ENCODE measurements at places on chromosomes 13 and 19.

DNA sequence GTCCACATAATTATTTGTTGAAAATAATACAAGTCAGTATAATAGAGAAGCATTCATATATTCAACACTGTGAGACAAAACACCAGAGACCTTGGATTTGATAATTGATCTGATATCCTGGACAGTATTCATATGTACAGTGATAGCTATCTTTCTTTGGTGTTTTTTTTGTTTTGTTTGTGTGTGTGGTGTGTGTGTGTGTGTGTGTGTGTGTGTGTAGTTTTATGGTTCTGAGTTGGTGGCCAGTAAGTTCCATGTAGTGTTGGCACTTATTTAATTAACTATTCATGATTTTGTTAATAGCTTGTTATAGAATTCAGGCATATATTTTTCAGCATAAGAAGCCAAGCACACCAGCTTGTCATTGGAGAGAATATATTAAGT, 1.6 kb upstream of the ANGPTL6 start:
- no peak for DNase-seq

- DNase-seq = no peak
These were observed 1037.3 kb downstream of the DIAPH3 start for GRCh38 chr13:59126474-59126873.

DNA sequence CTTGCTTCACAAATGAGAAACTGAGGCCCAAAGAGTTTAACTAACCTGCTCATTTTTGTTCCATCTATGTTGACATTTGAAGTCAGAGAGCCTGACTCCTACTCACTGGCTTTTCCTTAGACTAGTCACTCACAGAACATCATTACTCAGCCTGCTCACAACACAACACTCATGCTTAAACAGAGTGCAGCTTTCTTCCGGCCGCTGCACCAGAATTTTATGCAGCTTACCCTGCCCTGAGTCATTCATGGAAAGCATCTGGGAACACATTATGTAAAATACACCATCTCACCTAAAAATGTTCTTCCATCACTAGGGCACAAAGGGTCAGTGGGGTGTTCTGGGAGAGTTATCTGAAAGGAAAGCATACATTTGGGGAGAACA, 303.4 kb downstream of the SPRY2 start:
- DNase-seq = peak; percentile 50

DNA sequence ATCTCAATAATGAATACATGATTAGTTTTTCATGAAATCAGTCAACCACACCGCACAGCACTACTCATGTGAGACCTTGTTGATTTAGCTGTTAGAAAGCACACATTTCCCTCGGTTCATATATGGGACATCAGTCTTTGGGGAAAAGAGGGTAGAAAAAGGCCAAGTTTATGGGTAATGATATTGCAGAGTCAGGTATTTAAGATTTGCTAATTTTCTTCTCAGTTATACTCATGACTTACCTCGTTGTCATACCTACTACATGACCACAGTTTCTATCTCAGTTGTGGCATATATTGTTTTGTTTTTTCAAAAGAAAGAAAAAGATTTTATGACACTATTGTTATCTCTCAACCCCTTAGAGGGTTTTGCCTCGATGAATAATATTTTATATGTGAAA, 165.6 kb downstream of the POU4F1 start:
- no peak for DNase-seq

DNA sequence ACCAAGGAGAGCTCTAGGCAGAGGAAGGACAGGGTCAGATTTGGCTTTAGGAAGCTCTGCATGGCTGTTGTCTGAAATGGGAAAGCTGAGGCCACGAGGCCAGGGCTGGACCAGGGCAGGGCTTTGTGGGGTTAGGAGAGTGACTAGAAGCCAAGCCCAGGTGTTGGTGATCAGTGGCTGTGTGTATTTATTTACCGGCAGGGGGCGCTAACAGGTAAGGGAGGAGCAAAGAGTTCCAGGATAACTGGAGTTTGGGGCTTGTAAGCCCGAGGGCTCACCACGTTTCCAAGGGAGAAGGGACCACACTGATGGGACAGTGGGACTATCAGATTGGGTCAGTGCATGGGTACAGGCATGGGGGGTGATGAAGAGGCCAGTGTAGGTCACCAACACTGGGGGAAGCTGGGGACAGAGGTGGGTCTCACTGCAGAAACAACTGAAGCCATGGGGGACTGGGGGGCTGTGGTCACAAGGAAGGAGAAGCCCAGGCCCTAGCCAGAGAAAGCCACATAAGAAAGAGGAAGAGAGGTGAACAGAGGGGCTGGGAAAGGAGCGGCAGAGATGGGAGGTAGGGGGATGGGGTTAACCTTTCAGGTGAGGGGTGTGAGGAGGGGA, 3.9 kb downstream of the TMEM147 start:
- DNase-seq = peak; percentile 83

DNA sequence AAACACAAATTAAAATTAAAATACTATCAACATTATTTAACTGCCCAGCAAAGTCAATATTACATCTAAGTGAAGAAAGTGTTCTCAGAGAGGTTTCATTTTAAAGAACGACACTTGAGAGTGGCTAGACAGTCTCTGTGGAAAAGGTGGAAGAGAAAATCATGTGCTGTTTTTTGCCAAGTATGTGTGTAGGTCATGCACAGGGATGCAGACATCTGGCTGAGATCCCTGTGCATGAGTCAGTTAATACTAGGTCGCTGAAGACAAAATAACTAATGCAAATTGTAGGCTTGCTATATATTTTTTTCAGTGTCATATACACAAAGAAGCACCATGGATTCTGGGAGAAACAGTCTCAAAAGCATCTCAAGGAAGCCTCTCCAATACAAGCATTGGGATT, 44.3 kb upstream of the ENOX1 start:
- no peak for DNase-seq

DNA sequence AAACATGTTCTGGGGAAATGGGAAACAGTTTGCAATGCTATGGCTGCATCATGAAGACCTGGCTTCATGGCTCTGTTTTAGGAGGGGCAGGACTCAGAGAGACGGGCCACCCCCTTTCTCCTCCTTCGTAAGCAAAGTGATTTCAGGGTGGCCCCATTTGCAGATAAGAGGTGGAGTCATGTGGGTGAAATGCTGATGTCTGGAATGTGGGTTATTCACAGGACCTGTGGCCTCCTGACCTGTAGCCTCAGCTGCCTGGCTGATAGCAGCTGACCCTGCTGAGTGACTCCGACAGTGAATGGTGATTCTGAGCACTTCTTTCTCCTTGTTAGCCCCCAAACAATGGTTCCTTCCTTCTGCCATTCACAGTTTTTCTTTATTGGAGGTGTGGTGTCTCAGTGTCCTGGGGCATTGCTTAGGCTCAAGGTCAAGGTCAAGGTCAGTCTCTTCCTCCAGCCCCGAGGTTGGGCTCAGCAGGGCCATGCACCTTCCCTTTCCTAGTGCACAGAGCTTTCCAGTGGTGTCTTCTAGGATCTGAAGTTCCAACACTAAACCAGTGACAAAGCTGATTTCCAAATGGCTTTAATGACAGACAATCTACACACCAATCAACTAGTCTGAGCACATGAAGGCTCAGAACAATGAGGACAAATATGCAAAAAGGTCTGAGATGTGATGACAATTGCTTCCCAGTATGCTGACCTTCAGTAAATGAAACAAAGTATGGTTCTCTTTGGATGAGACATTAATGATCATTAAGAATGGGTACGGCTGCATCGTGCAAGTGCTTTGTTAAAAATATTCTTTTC, 49.6 kb upstream of the ANKRD10 start:
- DNase-seq = no peak

DNA sequence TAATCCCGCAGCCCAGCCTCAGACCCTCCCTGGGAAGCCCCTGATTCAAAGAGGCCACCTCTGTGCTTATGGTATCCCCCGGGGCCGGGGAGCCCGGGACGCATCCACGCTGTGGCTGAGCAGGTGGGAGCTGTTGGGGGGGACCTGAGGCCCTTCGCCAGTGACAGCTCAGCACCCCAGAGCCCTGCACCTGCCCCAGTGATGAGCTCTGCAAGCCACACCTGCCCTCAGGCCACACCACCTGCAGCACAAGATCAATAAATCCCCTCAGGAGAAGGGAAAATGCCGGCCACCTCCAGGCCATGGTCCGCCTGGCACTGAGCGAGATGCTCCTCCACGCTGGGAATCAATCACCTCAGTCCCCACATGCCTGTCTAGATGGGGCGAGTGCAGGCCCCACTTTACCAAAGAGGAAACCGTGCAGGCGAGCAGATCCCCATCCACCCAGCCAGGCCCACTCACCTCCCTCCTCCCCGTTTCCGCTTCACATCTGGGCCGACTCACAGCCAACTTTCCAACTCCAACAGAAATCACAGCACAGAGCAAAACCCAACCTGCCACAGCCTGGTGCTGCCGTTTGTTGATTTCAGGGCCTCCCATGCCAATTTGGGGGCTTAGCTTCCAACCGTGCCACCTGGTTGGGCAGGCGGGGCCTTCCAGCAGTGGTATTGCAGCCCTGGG, 12.8 kb downstream of the MOB3A start:
- DNase-seq = no peak

DNA sequence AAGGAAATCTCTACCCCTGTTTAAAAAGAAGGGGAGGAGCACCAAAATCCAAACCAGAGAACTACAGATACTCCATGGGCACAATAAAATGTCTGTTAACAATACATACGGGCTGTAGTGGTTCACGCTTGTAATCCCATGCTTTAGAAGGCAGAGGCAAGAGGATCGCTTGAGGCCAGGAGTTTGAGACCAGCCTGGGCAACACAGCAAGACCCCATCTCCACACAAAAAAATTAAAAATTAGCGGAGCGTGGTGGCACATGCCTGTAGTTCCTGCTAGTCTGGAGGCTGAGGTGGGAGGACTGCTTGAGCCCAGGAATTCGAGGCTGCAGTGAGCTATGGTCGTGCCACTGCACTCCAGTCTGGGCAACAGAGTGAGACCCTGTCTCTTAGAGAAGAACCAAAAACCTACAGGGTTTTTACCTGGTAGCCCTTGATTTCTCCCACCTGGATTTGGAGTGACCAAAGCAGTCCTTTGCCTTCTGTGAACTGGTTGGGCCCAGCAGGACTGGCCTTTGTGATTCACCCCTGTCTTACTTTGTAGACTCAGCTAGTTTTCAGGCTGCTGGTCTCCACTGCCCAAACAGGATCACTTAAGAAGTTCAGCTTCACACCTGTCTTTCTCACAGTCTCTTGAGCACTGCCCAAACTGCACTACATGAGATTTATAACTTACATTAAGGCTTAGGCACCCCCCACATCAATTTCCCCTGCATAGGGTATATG, 38.7 kb upstream of the FLT1 start:
- DNase-seq = no peak

- no peak for DNase-seq
These were observed 16.2 kb downstream of the CAPN12 start for GRCh38 chr19:38727868-38728660.

DNA sequence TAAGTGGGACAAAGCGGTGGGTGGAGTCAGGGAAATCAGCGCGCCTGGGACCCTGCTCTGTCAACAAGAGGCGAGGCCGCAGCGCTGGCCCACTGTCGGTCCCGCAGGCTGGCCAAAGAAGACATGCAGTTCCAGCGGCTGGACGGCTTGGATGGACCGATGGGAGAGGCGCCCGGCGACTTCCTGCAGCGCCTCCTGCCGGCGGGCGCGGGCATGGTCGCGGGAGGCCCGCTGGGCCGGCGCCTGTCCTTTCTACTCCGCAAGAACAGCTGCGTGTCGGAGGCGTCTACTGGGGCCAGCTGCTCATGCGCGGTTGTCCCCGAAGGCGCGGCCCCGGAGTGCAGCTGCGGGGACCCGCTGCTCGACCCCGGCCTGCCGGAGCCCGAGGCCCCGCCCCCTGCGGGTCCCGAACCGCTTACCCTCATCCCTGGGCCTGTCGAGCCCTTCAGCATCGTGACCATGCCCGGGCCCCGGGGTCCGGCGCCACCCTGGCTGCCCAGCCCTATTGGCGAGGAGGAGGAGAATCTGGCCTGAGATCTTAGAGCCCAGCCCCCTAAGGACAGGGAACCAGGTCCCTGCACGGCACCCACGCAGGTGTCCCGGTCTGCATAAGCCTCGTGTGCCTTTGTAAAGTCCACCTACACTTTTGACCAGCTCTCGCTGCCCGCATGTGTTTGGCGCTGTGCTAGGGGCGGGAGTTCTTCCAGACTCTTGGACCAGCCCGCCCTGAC, 6.1 kb downstream of the BEST2 start:
- peak; percentile 95 for DNase-seq

- no peak for DNase-seq
These were observed 10.6 kb downstream of the NFIX start for GRCh38 chr19:13005861-13006370.

DNA sequence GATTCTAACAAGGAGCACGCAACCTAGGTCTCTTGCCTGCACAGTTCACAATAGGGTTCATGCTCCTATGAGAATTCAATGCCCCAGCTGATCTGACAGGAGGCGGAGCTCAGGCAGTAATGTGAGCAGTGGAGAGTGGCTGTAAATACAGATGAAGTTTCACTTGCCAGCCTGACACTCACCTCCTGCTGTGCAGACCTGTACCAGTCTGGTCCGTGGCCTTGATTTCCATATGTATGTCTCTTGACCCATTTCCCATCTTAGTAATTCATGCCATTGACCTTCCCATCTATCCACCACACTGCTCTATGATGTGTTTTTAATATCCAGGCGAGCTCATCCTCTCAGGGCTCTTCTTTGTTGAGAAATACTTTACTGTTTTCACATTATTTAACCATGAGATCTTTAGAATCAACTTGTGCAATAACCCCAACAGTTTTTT, 95.2 kb downstream of the LRCH1 start:
- no peak for DNase-seq

GRCh38 chr13:99958406-99959126, 13.0 kb downstream of the ZIC5 start:
- no peak for DNase-seq

- no peak for DNase-seq
These were observed 9.6 kb upstream of the SUCLA2 start for GRCh38 chr13:48010698-48011097.

GRCh38 chr13:30257468-30258099, 49.8 kb downstream of the KATNAL1 start:
- peak; percentile 15 for DNase-seq

GRCh38 chr13:46327246-46327645, 59.8 kb downstream of the RUBCNL start:
- DNase-seq = no peak

- no peak for DNase-seq
These were observed 12.0 kb upstream of the KCNC3 start for GRCh38 chr19:50341091-50341564.

DNA sequence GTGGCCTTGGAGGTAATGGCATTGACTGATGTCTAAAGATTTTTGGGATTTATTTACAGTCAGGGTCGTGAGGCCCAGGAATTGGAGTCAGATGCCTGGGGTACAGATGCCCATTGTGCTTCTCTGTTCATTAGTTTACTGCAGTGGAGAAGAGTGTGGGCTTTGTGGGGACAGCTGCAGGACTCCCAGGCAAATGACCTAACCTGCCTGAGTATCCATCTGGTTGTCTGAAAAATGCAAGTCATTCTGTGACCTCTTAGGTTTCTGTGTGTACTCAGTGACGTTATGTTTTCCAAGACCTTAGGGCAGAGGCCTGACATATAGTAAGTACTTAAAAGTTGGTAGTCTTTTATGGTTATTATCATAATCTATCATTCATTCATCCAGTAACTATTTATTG, 60.5 kb downstream of the SPATA13 start:
- no peak for DNase-seq
